ENCODE measurements at places on chromosomes 7 and 10.

DNA sequence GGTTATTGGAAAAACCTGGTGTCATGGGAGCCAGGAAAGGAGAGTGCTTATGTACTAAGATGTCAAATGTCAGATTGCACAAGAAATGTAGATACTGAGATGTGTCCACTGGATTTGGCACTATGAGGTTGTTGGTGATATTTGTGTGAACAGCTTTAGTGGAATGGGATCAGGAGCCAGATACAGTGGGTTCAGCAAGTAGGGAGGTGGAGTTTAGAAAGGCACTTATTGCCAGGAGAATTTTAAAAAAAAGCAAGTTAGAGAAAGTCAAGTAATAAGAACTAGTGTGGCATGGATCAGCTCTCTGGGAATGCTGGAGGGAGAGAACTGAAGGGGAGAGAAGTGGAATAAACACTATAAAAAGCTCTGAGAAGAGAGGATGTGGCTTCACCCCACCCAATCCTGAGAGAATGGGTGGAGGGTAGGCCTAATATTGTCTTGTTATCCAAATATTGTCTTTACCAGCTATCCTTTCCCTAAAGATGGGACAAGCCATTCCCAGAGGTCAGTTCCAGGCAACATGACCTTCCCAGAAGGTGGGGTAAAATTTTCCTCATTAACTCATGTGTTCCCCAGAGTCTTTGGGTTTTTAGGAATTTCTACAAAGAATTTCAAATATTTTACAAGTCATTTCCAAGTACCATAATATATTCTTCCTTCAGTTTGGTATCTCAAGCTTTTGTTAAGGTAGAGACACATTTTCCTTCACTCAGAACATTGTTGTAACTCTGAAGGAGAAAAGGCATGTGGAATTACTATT lies 42.3 kb downstream of the ENTPD1 start:
- no peak for DNase-seq

DNA sequence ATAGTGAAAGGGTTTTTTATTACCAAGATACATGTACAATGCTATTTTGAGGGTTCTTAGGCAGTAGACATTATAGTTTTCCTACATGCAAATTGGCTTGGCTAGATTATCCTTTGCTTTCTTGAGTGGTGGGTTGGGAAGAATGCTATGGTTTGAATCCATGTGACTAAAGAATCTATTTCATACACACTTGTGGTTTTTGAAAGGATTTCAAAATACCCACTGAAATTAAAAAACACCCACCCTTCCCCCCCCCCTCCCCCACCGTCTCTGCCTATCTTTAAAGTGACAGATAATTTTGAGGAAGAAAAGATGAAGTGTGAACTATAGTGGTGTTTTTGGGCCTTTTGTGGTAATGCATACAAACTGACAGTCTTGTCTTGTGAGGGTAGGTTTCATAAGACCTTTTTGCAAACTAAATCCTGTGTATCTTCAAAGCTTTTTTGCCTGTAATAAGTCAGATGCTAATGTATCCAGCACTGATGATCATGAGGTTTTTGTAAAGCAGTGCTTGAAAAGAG lies 90.9 kb downstream of the TPST1 start:
- DNase-seq, result no peak

GRCh38 chr10:844552-844951 lies 87.0 kb downstream of the LARP4B start:
- DNase-seq, result no peak

GRCh38 chr10:1545524-1545923 lies 191.8 kb downstream of the ADARB2 start:
- DNase-seq, result no peak

- DNase-seq, result no peak
Observed at GRCh38 chr7:35420656-35421055, 166.8 kb upstream of the TBX20 start.

DNA sequence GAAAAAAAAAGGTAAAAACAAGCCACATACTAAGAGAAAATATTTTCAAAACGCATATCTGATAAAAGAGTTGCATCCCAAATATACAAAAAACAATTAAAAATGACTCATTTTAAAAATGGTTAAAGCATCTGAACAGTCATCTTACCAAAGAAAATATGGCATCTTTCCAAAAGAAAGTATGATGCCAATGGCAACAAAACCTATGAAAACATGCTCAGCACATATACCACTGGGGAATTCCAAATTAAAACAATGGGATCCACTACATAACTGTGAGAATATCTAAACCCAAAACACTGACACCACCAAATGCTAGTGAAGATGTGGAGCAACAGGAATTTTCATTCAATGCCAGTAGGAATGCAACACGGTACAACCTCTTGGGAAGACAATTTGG lies 39.3 kb downstream of the VSTM2A start:
- DNase-seq, result no peak

DNA sequence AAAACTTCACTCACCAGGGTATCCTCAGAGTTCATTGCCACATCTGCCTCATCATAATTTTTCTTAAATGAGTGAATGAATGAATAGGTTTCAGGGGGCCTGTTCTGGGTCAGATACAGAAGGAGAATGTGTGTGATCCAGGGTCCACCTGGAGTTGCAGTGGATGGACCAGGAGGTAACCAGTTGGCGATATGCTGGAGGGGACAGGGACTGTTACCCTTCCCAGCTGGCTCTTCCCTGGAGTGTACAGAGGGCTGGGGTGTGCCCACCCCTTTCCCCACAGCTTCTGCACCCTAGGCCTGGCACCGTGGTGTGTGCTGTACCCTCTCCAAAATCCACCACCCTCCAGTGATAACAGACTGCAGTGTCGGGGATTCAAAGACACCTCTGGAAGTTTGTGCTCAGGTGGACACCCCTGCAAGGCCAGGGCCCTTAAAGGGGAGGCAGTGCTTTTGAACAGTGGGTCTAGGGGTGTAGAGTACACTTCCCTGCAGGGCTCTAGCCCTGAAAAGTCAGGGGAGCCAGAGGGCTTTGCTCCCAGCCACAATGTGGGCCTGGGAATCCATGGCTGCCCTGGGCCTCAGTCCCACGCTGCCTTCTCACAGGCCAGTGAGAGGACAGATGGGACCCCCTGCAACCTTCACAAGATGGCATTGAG lies 134.4 kb upstream of the UNC5B start:
- DNase-seq, result no peak

- DNase-seq, result no peak
Observed at GRCh38 chr7:85286446-85286845, 99.6 kb upstream of the SEMA3D start.

DNA sequence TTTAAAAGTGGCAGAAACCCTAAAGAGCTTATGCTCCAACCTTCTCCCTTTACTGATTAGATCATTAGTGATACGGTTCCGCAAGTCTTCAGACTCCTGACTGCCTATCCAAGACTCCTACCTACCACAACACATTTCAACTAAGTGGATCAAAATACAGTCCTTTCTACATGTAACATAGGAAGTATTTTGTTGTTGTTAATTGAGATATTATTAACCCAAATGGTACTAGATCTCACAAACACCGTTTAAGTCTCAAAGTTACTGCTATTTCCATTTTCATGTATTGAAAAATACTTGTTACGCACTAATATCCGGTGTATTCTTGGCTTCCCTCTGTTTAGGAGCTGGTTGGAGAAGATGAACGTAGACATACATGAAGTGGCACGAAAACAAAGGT lies 1.1 kb downstream of the FAM237B start:
- DNase-seq, result no peak

GRCh38 chr7:31074120-31074383 lies 21.9 kb downstream of the ADCYAP1R1 start:
- DNase-seq, result no peak

DNA sequence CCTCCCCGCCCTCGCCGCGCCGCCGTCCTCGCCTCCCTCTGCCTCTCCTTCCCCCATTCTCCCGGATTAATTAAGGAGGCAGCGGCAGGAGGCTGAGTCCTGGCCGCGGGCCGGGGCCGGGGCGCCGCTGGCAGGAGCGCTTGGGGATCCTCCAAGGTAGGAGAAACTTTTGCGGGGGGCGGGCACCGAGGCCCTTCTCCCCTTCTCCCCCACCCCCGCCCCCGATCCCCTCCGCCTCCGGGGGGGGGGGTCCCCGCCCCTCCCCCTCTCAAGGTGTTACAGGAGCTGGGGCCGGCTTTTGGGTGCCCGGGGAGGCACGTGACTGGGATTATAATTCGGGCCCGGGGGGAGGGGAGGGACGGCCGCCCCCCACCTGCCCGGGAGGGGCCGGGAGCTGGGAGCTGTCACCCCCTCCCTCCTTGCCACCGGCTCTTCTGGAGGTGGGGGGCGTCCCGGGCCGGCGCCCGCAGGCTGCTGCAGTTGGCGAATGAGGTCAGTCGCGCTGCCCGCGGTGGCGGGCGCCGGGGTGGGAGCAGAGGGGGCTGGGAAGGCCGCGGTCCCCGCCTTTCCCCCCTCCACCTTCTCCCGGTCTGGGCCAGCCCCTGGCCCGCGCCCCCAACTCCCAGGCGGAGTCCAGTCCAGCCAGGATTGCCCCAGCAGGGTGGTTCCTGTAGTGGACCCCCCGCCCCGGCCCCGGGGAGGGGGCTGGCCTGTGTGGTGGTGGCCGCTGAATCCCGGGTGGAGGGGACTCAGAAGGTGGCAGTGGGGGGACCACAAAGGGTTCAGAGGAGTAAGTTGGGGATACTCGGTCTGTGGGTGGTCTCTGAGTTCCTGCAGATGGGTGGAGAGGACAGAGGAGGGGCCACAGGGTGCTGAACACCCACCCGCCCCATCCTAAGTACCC lies 567 bp downstream of the GTF2IRD1 start:
- peak; percentile 19 for DNase-seq

DNA sequence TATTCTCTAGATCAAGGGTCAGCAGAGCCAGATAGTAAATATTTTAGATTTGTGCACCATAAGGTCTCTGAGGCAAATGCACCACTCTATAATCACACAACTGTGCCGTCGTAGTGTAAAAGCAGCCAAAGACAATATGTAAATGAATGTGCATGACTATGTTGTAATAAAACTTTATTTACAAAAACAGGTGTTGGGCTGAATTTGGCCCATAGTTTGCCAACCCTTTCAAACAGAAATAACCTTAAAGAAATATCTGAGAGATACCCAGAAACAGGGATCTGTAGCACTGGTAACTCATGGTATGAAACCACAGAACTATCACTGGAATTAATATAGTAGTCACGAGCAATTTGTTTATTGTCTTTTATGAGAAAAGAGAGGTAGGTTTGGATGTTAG lies 86.0 kb downstream of the ARID5B start:
- DNase-seq, result no peak

- no peak for DNase-seq
Observed at GRCh38 chr10:74738985-74739567, 87.3 kb upstream of the KAT6B start.

Measured in stimulated activated CD4-positive, alpha-beta T cell treated with anti-CD3 and anti-CD28 coated beads, TNF-alpha, amount 100 ng/mL, for 48 hours (primary cell).